ENCODE measurements at places on chromosomes 12 and 14.

DNA sequence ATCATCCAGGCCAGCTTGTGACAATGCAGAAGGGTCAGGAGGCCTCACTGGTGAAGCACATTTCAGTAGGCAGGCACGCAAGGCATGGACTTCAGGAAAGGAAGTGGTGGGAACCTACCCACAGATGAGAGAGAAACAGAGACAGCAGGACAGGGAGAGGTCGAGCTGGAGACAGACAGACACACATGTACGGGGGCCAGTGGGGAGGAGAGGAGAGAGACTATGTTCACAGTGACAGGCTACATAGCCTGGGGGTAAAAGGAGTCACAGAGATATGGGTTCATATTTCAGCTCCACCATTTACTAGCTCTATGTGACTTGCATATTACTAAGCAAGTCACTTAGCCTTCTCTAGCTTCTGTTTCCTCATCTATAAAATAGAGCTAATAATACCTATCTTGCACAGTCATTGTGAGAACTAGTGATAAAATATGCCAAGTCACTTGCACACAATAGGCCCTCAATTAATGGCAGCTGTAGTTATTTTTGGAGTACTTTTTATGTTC, 91.1 kb upstream of the FUT8 start:
- no peak for DNase-seq

DNA sequence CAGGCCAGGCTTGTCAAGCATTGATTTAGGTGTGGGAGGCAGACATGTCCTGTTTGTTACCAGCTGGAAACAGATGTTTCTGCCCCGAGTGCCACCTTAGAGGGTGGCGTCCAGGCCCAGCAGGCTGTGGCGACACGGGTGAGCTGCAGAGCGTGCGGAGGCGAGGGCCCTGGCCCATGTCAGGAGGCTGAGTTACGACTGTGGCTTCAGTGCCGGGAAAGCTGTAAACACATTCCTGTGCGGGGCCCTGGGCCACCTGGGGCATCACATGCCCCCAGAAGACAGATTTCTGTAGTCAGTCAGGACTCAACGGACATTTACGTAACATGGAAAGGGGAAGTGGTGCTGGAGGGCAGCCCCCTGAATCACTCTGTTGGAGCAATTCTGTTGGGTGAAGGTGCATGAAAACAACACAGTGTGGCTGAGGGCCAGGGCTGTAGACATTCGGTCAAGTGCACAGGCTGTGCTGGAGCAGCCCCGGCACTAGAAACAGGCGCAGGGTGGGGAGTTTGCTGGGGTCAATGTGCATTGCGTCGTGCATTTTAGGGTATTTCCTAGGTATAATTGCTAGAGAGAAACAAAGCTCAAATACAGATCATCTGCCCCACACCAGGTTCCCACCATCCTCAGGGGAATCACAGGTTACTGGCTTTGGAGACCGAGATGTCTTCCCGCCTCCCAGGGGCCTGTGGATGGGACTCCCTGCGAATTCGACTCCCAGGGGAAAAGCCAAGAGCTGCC, 291.8 kb downstream of the TMEM121 start:
- no peak for DNase-seq

GRCh38 chr12:75850721-75851462, 180.7 kb downstream of the PHLDA1 start:
- no peak for DNase-seq

- DNase-seq = no peak
Measured at GRCh38 chr12:29649722-29650121, 134.0 kb downstream of the TMTC1 start.

- DNase-seq = no peak
Measured at GRCh38 chr12:96824074-96824837, 82.8 kb upstream of the NEDD1 start.

DNA sequence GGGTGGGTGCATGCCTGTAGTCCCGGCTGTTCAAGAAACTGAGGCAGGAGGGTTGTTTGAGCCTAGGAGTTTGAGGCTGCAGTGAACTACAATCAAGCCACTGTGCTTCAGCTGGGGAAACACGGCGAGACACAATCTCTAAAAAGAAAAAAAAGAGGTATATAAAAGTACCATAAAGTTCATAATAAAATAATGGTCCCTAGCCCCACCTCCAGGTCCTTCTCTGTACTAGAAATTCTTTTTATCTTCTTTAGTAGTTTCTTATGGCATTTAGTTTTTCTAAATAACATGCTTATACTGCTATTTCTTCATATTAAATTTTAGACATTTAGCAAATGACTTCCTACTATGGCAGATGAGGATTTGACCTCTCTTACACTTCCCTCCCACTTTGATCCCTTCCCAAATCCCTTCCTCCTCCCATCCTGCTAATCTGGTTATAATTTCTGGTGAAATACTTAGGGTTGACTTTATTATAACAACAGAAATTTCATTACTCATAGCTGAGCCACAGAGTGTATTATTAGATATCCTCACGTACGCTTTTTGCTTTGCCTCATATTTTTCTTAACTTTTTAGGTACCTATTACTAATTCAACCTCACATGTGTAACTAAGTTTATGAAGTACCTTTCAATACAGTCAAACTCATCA, 94.7 kb downstream of the SLC41A2 start:
- DNase-seq = no peak

DNA sequence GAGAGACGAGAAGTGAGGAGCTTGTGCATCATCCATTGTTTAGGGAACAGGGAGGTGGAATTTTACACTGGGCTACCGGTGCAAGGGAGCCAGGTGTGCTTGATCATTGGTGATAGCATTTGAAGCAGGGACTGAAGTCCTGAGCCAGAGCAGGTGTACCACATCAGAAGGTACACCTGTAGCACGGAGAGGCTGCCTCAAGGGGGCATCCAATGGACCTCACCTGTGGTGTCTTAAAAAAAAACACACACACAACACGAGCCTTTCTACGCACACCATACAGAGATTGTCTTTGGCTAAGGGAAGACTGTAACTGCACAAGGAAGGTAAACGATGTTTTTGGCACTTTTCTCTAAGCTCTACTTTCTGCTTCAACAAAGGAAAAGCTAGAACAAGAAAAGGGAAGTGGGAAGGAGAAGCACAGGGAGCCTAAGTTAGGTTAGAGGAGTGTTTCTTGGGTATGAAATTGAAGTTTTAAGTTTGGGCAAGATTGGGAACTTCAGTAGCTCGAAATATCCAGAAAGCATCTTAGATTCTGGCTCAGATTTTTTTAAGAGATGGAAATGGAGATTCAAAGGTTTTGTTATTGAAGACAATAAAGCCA, 334.3 kb upstream of the FBXO33 start:
- no peak for DNase-seq

DNA sequence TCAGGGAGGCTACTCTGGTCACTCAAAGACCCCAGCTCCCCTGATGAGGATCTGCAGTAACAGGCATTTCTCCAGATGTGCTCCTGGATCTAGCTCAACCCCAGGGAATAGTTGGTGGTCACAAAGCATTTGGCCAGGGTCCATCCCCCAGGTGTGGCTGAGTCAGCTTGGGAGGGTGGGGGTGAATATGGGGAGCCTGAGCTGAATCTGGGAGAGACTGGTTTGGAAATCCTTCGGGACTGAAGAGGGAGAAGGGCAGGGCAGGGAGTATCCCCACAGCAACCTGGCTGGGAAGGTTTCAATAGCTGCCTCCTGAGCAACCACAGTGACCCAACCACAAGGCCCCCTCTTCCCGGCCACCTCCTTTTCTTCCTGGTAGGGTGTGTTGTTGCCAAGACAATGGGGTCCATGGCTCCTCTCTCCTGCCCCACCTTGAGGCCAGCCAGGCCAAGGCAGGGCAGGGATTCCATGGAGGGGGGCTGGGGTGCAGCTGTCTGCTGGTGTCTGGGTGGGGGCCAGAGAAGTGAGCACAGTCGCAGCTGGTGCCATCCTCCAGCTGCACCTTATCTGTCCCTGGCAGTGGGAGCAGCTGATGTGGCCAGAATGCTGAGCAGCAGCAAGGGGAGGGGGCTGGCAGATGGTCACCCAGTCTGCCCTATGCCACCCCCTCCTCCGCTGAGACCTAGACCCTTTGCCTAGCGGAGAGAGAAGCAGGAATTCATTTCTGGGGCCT, 5.5 kb downstream of the ASIC1 start:
- no peak for DNase-seq

DNA sequence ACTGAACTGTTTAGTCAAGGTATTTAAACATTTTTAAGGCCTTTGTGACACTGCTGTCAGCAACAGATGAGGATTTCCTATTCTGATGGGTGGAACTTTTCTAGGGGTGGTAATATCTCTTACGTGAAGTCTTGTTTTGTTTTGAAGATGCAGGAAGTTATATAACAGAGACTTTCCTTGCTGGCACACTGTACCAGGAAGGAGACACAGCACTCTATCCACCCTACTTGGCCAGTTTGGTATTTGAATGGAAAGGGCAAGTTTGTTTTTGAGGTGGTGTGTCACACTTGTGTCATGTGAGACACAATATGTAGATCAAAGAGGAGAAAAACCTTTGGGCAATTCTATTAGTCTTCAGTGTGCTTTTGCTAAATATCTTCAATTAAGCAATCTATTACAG, 51.6 kb upstream of the SRP54 start:
- no peak for DNase-seq

- no peak for DNase-seq
Measured at GRCh38 chr14:78297858-78298257, 127.7 kb downstream of the NRXN3 start.

GRCh38 chr12:55697686-55698085, 10.0 kb downstream of the ITGA7 start:
- no peak for DNase-seq

DNA sequence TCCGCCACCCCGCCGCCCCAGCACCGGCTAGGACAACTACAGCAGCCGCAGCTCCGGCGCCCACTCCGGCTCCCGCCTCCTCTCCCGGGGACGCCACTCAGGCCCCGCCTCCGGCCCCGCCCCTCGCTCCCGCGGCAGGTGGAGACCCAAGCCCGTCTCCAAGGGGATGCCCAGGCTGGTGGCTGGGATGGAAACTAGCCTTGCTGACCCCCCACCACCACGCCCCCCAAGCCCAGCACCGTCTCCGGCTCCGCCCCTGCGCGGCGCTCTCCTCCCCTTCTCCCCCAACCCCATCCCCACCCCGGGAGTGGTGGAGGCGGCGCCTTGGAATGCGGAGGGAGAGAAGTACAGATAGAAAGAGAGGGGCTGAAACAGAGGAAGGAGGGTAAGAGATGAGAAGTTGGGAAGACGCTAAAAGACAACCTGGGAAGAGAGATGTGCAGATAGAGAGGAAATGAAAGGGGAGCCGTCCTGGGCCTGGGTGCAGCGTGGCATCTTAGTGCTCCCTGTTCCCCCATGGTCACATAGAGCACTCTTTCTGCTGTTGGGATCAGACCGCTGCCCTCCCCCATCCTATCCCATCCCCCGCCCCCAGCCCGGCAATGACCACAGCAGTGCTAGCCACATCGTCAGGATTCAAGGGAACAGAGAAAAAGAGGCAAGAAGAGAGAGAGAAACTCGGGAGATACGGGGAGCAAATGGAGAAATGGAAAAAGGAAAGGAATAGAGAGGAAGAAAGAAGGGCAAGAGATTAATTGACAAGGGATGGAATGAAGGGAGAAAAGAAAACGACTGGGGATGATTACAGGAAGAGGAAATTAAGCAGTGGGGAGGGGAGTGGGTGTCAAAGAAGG, at the start of gene ITGA7:
Gene ITGA7 (minus strand): TSS at position 64 of the 854 bp plus-strand sequence. CDS start 222 bp downstream, outside the sequence.
- no peak for DNase-seq

- DNase-seq = no peak
Measured at GRCh38 chr12:18908191-18908590, 170.3 kb downstream of the CAPZA3 start.

- no peak for DNase-seq
Measured at GRCh38 chr12:62761658-62762057, 173.3 kb downstream of the PPM1H start.

- DNase-seq = no peak
Measured at GRCh38 chr12:12792421-12792820, 7.0 kb downstream of the APOLD1 start.

DNA sequence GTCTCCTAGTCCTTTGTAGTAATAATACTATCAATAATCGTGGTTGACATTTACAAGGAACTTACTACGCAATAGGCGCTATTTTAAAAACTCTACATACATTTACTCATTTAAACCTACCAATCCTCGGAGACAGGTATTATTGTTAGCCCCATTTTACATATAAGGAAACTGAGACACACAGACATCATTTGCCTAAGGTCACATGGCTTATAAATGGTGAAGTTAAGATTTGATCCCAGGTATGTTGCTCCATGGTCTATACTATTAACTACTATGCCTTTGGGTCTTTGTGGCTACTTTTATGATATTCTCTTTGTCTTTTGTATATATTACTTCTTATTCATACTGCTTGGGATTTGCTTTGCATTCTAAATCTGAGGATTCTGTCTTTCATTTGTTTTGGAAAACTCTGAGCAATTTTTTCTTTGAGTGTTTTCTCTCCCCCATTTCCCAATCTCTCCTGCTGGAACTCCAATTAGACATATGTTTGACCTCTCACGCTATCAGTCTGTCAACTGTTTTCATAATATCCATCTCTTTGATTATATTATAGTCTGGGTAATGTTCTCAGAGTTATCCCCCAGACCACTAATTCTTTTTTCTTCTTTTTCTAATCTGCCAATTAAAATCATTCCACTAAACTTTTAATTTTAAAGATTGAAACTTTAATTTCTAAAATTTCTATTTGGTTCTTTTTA, 10.9 kb downstream of the NT5DC3 start:
- no peak for DNase-seq

GRCh38 chr14:88005978-88006851, 1.3 kb downstream of the GPR65 start:
- no peak for DNase-seq

DNA sequence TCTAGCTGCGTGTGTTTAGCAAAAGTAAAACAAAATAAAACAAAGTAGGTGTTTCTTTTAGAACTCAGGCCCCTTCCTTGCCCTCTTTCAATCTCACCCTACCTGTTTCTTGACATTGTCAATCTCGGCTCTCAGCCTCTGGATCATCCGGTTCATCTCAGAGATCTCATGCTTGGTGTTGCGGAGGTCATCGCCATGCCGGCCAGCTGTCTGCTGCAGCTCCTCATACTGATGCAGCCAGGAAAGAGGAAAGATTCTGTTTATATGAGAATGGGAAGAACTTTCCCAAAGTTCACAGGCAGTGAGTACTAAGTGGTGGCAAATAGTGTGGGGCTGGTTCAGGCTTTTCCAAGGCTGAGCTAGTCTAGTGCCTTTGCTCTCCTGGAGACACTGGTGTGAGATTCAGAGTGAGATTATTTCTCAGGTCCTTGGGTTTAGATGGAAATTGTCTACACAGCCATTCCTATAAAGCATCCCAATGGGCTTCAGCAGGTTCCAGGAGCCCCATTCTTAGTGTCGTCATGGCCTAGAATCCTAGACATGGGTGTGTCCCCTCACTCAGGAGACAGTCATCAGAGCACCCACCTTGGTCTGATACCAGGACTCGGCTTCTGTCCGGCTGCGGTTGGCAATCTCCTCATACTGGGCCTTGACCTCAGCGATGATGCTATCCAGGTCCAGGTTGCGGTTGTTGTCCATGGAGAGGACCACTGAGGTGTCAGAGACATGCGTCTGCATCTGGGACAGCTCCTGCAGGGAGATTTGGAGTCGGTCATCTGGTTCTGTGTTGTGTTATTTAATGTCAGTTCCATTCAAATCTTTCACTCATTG, 3.0 kb downstream of the KRT5 start:
- no peak for DNase-seq

DNA sequence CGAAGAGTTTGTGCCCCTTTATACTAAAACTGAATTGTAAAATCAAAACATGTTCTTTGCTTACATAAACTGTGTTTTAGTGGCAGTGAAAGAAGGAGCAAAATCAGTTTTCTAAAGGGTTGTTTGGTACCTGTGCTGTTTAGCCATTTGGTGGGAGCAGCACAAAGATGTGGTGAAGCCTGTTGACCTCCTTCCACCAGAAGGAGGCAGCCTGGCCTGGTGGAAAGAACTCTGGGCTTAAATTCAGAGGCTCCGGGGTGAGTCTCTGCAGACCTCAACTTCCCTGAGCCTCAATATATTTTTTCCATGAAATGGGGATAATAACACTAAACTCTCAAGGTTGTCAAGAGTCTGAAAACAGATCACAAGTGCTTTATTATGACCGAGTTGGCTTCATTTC, 502.5 kb downstream of the VRK1 start:
- DNase-seq = no peak
